Activated B cell treated with CpG ODN at 0.5 μM for 24 hours (primary cell): ENCODE measurements at places on chromosomes 6 and 20. TPM values are rescaled to one million over a fixed set of nuclear protein-coding genes. Genes with fewer than 3 reads are reported as not detected.

- DNase-seq: no peak
These were observed 89.6 kb upstream of the BEND6 start for GRCh38 chr6:56865081-56865875.

- no peak for DNase-seq
These were observed 50.8 kb upstream of the MLN start for GRCh38 chr6:33854572-33855030.

GRCh38 chr6:98946266-98946878, 1.4 kb downstream of the FBXL4 start:
- DNase-seq: no peak

- DNase-seq: no peak
These were observed 68.1 kb downstream of the PHF20 start for GRCh38 chr20:35839904-35840303.

DNA sequence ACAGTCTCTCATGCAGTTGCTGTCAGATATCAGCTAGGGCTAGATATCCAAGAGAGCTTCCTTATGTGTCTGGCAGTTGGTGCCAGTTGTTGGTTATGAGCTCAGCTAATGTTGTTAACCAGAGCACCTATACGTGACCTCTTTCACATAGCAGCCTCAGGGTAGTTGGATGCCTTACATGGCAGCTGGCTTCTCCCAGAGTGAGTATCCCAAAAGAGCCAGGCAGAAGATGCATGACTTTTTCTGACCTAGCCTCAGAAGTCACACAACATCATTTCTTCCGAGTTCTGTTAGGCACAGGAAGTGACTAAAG, 175.7 kb downstream of the VEGFA start:
- DNase-seq: no peak

DNA sequence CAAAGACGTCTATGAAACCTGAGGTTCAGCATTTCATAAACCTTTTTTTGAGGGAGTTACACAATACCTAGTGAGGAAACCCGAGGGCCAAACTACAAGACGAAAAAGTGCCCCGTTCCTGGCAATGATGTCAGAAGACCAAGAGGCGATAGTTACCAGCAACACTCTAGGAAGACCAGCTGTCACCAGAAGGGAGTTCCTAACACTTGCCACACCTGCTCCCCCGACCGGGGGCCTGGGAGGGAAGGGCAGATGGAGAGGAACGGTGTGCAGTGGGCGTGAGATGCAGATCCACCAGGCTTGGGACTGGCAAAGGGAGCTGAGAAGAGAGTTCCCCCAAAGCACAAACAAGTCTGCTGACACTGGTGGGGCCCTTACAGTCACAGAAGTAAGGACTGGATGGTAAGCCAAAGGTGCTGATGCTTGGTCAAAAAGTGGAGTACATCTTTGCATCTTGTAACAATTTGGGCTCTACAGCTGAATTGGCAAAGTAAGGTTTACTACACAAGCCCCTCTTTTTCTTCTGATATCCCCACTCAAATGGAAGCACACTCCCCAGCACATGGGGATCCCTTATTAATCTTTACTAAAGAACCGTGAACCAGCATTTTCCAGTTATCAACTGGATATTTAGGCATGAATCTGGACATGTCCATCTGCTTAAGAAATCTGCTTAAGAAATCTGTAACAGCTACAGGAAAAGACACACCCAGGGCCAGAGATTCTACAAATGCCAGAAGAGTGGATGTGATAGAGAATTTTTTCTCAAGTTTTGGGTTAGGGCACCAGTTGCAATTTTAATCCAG, 38.5 kb downstream of the PANK2 start:
- no peak for DNase-seq

DNA sequence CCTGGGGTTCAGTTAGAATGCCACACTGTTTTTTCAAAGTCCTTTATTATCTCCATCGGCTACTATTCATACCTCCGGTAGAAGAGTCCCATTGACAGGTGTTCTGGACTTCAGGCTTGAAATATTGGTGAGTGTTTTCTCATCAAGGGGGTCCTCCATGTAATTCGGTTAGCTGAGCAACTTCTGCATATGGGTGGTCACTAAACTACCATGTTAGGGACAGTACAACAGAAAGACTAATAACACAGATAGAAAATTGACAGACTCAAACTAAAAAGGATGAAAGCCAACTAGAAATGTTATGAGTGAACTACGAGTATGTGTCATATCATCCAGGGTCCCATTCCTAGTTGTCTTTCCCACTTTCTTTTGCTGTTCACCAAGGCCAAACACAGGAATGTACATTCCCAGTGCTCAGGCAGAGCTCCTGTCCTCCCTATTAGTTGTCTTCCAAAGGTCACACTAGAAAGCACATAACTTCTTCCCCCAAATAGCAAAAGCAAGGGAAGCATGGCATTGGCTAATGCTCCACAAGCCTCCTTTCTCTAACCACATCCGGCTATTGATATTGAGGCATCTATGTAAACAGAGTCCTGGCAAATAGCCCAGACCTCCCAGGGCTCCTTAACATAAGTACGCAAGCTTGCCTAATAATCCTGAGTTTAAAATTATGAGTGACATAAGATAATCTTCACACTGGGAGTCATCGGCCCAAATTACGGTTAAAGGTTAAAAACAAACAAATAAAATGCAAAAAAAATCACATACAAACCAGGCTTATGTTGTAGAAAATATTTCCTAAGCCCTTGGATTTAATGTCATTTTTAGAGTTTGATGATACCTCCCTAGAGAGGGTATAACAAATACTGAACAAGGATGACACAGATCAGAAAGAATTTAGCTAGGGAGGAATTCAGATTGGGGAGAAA, 13.2 kb downstream of the CCN2 start:
- no peak for DNase-seq

- DNase-seq: no peak
These were observed 167.4 kb downstream of the COL9A1 start for GRCh38 chr6:70135219-70136160.

DNA sequence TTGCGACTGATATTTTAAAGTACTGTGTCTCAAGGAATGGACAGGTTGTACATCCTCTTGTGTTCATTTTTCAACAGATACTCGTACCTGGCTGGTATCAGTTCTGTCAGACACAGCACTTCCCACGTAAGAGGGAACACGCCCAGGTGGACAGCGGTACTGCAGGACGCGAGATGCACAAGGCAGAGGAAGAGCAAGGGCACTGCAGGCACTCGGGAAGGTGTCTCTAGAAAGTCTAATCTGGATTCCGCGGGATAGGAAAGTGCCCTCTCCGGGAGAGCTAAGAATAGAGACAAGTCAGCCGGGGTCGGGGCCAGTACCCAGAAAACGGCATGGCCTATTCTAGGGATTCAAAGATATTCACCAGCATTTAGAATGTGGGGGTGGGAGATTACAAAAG, 94.2 kb upstream of the MBOAT1 start:
- no peak for DNase-seq

MMUT gene
- total RNA-seq: 9.3 and 11.0 TPM in 2 replicates

CCM2L gene
- 0.11 and 0.20 TPM in 2 replicates for total RNA-seq

WFDC5 gene
- total RNA-seq: not detected in 2 replicates

NKAPL gene
- 0.29 and 0.35 TPM in 2 replicates for total RNA-seq
